ENCODE measurements at places on chromosomes 11 and 22.

DNA sequence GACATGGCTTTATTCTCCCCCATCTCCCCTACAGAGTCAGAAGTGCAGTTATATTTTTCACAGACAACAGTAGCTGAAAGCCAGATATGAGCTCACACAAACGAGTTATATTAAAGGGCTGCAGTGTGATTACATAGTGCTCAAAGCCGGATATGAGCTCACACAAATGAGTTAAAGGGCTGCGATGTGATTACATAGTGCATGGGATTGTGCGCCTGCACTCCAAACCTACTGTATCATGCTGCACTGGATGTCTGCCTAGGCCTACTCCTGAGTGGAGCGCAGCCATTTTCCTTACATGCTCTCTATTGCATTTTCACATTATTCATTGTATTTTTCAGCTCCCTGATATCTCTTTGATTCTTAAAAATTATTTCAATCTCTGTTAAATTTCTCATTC lies 414.6 kb upstream of the LARGE1 start:
- DNase-seq, result no peak

- DNase-seq, result no peak
These were observed 130.5 kb upstream of the B3GAT1 start for GRCh38 chr11:134542401-134543165.

- DNase-seq, result no peak
These were observed 14.2 kb downstream of the ATM start for GRCh38 chr11:108237058-108237481.

DNA sequence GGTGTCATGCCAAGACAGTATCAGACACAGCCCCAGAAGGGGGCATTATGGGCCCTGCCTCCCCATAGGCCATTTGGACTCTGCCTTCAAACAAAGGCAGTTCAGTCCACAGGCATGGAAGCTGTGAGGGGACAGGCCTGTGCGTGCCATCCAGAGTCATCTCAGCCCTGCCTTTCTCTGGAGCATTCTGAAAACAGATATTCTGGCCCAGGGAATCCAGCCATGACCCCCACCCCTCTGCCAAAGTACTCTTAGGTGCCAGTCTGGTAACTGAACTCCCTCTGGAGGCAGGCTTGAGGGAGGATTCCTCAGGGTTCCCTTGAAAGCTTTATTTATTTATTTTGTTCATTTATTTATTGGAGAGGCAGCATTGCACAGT lies 14.6 kb downstream of the IL10RA start:
- DNase-seq, result no peak

DNA sequence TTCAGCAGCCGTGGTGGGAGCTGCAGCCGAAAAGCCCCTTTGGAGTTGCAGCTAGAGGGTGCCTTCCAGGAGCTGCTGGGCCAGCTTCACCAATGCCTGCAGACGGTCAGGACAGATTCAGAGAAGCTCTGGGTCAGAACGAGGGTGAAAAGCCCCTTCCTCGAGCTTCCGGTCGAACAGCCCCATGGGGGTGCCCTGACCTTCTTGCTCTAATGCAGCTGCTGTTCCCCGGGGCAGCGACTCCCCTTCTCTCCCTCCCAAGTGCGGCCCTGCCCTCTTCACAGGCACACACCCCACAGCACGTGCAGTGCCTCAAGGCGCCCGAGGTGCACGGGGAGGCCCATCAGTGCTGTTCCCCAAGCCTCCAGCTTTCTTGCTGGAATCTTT lies 9.6 kb upstream of the IFITM3 start:
- no peak for DNase-seq

DNA sequence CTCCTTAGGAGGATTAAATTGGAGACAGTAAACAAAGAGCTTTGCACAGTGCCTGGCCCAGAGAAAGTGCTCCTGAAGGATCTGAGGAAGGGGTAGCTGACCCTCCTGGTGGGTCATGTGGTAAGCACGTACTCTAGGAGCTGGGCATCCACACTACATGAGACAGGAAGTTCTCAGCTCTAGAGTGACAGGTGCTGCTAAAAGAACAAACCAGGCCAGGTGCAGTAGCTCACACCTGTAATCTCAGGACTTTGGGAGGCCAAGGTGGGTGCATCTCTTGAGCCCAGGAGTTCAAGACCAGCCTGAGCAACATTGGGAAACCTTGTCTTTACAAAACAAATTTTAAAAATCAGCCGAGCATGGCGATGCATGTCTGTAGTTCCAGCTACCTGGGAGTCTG lies 13.1 kb downstream of the SLC43A1 start:
- DNase-seq, result no peak

GRCh38 chr22:45998638-45999378 lies 21.8 kb upstream of the WNT7B start:
- DNase-seq, result no peak

GRCh38 chr11:106879832-106880546 lies 138.3 kb downstream of the GUCY1A2 start:
- DNase-seq, result no peak

DNA sequence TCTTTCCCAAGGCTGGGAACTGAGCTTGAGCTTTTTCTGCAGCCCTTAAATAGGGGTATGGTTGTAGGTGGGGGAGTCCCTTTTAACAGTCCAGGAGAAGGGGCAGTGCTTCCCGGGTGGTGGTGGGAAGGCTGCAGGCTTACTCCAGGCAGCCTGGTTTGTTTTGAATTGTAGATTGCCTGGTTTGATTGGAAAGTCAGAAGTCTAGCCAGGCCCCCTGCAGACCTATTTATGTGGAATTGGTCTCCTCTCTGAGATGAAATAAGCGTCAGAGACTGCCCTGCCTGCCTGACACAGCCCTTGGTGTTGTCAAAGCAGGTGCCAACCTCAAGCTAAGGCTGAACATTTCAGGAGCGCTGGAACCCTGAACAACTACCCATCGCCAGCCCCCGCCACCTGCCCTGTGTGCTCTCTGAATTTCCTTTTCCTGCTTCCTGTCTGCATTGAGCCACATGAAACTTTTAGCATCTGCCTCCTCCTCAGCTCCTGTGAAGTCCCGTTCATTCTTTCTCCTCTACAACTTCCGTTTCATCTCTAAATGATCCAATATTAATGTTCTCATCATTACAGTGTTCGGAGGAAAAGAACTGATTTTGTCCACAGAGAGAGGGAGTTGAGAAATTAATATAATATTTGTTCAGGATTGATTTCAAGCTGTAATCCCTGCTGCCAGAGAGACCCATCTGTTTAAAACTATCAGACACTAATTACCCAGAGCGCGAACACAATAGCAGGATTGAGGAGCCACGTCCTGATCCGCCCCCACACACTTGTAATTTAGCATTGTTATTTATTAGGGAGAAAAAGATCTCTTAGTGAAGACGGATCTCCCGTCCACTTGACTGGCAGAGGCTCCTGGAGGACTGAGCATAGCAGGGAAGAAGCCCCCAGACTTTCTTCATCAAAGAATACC lies 136.5 kb downstream of the TRIM29 start:
- DNase-seq, result no peak

GRCh38 chr11:78573681-78574080 lies 983 bp downstream of the NARS2 start:
- DNase-seq, result no peak

DNA sequence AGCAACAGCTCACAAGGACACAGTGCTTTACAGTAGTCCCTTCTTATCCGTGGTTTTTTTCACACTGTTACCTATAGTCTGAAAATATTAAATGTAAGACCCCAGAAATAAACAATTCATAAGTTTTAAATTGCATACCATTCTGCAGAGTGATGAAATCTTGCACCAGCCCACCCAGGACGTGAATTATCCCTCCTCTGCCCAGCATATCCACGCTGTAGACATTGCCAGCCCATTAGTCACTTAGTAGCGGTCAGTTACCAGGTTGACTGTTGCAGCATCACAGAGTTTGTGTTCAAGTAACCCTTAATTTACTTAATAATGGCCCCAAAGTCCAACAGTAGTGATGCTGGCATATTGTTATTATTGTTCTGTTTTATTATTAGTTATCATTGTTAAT lies 3.6 kb downstream of the CLTCL1 start:
- no peak for DNase-seq

GRCh38 chr11:84714316-84714780 lies 912.8 kb downstream of the DLG2 start:
- DNase-seq, result no peak

- no peak for DNase-seq
These were observed 73.2 kb downstream of the GGTLC2 start for GRCh38 chr22:22717664-22718063.

DNA sequence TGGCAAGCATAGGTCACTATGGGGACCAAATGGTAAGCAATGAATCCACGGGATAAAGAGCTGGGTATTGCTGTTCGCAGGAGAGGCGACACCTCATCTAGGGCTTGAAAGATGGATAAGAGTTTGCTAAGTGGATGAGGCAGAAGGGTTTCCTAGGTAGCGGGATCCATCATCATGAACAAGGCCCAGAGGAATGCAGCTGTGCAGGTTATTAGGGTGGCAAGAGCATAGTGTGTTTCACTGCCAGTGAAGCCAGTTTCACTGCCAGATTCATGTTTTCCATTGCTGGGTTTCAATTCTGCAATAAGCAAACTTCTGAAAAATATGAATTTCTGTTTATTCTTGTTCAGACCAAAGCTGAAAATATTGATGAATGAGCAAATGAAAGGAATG lies 27.2 kb downstream of the WEE1 start:
- DNase-seq, result no peak

- DNase-seq, result no peak
These were observed 38.9 kb downstream of the MS4A2 start for GRCh38 chr11:60127311-60127811.

GRCh38 chr11:74392256-74392655 lies 6.0 kb downstream of the PGM2L1 start:
- DNase-seq, result no peak

DNA sequence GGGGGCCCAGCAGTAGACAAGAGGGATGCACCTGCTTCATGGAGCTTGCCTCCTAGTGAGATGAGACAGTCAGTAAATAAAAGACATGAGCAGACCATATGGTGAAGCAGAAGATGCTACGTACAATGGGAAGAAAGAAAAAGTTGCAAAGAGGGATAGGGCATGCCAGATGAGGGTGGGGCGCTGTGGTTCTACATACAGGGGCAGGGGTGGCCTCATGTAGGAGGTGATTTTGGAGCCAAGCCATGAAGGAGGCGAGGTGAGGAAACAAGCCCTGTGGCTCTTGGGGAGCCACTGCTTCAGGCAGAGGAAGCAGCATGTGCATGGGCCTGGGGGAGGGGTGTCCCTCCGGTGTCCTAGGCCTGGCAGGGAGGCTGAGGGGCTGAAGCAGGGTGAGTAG lies 15.2 kb downstream of the NAT10 start:
- no peak for DNase-seq

DNA sequence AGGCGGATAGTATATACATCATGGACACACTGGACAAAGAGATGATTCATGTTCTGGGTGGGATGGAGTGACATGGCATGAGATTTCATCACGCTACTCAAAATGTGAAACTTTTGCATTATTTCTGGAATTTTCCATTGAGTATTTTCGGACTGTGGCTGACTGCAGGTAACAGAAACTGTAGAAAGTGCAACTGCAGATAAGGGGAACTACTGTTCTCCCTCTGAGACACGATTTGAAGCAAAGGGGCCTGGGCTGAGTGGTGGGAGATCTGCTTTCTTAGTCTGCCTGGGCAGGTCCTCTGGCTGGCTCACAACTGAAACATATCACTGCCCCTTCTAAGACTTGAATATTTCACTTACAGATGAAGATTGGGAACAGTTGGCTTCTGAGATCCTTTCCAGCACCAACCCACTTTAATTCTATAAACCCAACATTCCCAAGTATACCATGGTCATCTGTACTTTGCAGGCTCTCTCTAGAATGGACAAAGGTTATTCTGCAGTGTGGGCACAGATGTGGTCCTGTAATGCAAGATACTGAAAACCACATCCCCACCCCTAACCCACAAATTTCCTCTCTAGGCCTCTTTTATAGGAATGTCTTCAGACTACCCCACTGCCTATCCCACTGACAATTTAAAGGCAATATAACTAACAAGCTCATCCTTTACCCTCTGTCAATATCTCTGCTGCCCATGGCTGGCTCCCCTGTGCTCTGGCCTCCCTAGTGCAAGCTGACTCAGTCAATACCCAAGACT lies 121.1 kb downstream of the KCNC1 start:
- no peak for DNase-seq

DNA sequence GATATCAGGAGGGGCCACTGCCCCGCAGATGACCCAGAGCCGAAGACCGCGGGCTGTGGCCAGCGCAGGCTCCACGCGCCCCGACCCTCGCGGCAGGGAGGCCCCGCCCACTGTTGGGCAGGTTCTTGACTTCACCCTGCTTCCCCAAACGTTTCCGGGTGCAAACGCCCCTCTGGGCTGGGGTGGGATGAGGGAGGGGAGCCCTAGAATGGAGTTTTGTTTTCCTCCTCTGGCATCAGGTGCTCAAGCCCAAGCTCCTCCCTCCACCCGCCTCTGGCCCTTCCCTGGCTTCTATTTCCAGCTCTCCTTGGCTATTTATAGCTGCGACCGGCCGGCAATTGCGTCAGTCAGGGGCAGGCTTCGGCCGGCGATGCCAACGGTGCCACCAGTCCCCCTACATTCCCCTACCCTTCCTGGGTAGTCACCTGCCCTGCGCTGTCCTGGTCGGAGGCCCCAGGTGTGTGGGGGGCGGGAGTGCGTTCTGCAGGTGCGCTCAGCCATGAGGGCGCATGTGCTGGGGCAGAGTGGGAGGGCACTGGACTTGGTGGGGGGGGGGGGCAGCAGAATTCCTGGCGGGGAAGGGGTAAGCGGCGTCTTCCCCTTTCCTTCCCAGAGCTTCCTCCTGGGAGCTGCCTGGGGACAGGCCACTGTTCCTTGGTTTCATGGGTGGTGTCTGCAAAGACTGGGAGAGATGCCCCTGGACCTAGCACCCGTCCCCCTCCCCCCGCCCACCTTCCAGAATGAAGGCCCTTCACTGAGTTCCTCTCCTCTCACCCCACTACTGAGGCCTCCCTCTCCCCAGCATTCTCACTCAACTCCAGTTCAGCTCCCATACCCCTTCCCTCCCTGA lies 23.6 kb downstream of the DUSP8 start:
- no peak for DNase-seq

DNA sequence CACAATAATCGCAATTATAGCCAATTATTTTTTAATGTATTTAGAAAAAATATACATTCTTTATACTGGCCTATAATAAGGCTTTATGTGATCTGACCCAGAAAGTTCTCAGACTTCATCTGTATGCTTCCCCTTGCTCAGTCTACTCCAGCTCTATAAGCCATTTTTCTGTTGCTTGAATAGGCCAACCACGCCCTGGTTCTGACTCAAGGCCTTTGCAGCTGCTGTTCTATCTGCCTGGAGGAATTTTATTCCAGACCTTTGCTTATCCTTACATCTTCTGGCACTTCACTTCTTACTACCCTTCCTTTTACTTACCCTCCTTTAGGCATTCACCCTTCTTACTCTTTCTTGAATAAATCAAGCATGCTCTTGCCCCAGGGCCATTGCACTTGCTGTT lies 54.9 kb upstream of the PDE3B start:
- no peak for DNase-seq

Measured in GM12892 (cell line).